AML-193 (cell line): ENCODE measurements at places on chromosomes 2 and 18.

- DNase-seq = no peak
Observed at GRCh38 chr2:60819155-60819862, 62.1 kb upstream of the REL start.

DNA sequence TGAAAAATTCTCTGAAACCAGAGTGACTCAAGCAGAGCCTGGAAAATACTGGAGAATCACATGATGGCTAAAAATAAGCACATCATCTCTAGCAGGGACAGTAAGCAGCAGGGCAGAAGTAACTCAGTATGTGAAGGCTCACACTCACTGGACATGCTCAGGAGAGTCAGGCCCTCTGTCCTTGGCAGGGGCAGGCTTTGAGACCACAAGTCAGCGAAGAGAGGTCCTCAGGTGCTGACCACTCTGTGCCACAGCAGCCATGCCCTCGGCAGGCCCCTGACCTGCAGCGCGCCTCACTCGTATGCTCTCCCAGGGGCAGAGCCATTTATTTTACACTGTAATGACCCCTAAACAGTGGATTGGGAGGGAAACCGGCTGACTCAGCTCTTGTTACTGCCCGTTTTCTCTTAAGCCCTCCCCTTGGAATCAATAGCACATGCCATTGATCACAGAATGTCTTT lies 76.8 kb downstream of the MAPRE2 start:
- DNase-seq = no peak

- DNase-seq = no peak
Observed at GRCh38 chr18:46040033-46040746, 31.9 kb downstream of the PSTPIP2 start.

DNA sequence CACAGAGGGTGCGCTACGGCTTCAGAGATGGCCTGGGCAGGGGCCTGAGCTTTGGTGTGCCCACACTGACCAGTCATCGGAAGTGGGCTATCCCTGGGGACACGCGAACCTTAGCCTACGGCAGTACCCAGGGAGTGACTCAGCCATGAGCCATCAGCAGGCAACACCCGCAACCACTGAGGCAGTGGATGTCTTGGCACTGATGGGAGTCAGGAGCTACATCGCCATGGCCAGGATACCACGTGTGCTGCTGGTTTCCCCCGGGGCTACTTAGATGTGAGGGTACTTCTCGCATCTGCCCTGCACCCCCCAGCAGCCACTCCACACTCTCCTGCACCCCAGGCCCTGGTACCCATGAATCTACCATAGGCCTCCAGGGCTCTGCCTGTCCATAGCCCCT lies 12.8 kb upstream of the HPCAL1 start:
- DNase-seq = no peak

- no peak for DNase-seq
Observed at GRCh38 chr2:201883606-201884369, 77.5 kb downstream of the CDK15 start.

DNA sequence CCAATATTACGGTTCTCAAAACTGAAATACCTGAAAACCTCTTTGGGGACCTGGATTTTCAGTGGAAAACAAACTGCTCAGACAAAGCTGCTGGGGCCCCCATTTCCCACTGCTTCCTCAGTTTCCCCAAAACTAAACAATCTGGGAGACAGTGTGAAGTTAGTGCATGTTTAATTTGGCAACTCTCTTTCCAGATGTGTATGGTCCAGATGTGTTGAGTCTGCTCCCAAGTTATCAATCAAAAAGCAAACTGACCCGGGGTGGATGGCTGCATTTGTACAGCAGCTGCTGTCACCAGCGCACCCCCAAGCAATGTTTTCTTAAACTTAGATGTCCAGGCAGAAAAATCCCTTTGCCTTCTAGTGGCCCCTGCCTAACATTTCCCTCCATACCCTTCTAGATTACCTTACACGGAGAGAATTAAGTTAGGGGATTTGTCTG lies 136.9 kb downstream of the COPS8 start:
- no peak for DNase-seq

DNA sequence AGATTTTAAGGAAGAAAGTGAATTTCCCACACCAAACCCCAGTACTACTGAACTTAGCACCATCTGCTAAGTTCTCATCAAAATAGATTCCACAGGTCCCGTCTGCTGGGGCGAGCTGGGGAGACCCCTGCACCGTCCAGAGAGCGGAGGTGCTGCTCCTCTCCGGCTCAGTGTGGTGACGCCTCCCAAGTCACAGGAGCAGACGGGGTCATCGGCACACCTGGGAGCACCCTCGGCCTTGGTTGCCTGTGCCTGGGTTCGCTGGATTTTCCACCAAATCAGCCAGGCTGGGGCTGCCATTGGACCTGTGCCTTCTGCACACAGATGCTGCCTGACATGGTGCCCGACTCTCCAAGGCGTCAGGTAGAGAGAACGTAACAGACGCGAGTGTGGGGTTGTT lies 141.3 kb downstream of the PXDN start:
- no peak for DNase-seq

GRCh38 chr2:182404975-182405561 lies 21.8 kb downstream of the PDE1A start:
- DNase-seq = no peak

DNA sequence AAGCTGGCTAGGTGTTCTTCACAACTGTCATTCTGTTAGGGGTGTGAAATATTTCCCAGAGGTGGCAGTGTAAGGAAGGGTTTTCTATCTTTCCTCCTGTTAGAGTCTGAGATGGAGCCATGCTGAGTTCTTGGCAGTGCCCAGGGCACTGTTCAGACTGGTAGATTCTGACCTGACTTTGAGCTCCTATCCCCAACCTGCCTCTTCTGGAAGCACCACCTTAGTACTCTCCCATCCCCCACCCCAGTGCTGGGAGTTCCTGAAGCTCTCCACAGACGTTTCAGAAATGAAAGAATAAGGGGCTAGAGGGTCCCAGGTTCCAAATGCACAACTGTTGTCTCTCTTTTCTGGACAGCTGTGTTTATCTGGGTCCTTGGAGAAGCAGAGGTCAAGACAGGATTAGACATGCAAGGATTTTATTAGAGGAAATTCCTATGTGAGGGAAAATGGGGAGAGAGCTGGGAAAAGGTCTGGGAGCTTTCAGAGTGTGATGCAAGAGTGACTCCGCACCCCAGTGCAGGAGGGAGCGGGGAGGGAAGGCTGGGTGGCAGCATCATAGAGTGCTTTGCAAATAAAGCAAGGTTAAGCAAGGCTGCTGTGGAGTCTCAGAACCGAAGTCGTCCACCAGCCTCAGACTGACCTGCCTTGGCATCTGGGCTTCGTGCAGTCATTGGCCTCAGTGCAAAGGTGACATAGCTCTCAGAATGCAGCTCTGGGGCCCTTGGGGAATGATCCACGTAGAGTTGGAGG lies 75.5 kb downstream of the SLC4A3 start:
- DNase-seq = no peak

DNA sequence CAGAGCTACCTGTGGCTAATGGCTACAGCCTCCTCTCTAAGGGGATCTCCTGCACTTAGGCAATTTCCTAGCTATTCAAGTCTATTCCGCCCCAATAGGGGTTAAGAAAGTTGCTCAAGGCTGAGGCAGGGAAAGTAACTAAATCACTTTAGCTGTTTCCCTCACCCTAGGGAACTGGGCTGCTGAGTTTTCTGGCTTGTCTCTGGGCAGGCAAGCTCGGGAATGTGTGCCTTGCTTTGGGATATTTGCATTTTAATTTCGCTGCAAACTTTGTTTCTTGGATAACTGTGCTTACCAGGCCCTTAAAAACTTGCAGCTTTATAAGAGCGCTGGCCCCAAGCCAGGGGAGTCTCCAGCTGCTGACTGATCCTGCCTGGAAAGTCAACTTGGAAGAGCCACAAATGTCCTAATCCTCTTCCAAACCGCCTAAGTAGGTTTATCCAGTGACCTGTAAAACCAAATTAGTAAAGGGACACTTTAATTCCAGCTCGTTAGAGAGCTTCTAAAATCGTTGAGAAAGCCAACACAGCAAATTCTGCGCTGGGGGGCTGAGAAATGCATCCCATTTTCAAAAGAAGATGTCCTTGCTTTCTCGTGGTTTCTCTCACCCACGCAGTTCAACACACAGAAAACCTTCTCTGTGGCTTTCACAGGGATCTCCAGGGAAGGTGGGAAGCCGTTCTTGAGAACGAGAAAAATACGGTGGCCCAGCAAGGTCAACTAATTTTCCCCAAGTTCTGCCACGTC lies 59.5 kb upstream of the SP3 start:
- peak; percentile 46 for DNase-seq

DNA sequence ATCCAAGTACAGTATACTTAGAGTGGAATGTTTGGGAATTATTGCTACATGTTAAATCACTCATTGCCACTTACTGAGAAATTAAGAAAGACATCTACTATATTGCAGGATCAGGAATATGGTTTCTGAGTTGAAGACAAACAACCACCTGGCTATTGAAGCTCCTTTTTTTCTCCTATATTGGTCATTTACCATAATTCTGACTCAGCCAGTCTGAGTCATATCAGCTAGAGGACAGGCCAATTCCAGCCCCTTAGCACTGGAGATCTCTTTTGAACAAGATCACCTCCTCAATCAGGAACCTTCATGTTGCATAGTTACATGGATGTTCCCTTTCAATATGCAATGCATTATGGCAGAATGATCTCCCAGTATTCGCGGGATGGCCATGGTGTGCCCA lies 42.7 kb upstream of the CDH19 start:
- no peak for DNase-seq

- no peak for DNase-seq
Observed at GRCh38 chr2:14401873-14402272, 230.6 kb upstream of the LRATD1 start.

DNA sequence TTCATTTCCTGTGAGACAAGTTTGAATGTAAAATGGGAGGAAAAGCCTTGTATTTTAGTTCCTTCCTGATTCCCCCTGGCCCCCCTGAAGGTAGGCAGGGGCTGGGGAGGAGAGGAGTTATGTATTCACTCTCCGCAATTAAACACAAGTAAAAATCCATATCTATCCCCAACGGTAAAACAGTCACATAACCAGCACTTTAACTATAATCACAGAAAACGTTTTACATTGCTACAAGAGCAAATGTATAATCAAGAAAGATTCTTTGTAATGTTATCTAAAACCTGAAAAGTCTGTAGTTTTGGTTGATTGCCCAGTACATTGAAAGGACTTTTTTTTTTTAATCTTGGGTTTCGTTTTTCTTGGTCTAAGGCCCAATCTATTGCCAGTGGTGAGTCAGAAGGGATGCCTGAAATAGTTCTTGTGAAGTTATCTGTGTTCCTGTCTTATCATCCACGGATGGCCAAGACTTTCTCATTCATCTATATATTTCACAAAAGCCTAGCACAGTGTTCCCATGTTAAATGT lies 34.5 kb upstream of the CCNYL1 start:
- no peak for DNase-seq

DNA sequence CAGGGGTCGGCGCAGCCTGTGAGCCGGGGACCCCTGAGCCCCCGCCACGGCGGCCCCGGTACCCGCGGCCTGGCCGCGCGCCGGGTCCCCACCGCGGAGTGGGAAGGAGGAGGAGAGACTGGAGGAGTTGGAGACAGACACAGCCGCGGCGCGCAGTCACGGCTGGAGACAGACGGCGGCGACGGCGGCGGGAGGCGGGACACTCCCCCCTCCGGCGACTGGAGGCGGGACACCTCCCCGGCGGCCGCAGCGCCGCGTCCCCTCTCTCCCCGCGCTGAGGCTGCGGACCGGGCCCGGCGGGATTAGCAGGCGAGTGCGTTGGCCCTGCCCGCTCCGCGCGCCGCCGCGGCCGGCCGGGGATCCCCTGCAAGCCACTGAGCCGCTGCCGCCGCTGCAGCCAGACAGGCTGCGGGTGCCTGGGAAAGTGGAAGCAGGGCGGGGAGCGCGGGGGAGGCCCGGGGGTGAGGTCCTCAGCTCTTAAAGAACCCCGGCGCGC lies 1.0 kb upstream of the LDLRAD4 start:
- DNase-seq = no peak

DNA sequence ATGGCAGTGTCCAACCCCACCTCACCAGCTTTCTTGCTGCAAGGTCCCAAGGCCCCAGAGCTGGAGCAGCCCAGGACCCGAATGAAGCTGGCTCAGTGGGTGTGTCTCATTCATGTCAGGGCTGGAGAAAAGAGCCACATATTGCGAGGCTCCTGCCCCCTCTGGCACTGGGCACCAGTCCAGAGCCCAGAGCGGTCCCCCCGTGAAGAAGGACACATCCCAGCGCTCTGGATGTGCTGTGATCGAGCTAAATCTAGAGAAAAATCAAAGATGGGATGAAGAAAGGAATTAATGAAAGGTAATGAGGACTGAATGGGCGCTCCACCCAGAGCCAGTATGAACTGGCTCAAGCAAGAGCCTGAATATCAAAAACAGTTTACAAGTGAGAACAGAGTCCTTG lies 13.3 kb upstream of the MPV17 start:
- DNase-seq = no peak

DNA sequence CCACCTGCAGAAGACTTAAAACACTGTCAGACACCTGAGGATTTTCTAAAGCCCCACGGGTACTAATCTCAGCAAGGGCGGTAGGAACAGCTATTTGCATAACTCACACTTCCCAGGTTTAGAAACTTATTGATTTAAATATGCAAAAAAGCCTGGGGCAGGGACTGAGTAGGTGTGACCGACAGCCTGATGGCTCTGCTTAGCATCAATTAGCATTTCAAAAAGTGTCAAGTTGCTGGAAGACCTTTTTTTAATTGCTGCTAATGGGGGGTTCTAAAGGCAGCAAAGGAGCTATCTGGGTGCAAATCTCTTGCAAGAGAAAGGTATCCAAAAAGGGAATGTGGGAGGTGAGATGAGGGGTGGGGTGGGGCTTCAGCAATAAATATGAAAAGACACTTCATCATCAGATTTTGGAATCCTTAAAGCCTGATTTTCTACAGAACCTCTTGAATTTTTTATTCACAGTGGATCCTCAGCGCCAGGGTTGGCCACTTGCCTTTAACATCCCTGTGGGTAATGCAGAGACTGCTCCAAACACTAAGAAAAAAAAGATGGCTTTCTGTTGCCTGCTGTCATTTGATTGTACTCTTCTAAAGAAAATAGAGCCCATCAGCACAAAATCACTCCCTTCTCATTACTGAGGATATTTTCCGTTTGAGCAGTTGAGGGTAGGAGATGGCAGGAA lies 121.1 kb upstream of the RMP24 start:
- no peak for DNase-seq

DNA sequence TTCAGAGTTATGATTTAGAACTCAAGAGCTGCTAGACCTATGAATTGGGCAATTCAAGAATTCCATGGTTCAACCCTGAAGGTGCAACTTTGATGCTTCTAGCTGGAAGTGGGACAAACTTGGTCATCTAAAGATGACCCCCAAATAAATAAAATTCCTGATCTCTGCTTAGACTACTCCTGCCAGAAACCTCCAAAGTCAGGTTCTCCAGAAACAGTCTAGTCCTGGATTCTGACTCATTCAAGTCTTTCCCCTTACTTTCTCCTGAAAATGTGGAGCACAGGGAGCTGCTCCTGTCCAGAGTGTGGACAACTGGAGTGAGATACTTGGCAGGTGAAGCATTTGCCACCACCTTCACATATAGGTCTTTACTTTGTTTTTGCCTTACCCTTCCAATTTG lies 557.7 kb upstream of the TNP1 start:
- no peak for DNase-seq

- no peak for DNase-seq
Observed at GRCh38 chr2:74894272-74894981, 60.5 kb downstream of the HK2 start.

- no peak for DNase-seq
Observed at GRCh38 chr2:100560216-100560830, 2.5 kb upstream of the PDCL3 start.

GRCh38 chr2:196415384-196415783 lies 224.1 kb upstream of the CCDC150 start:
- no peak for DNase-seq

GRCh38 chr2:128784626-128785306 lies 466.1 kb upstream of the HS6ST1 start:
- no peak for DNase-seq
